Cardiac muscle cell (in vitro differentiated cells and primary cell): ENCODE measurements at places on chromosomes 5 and 9. TPM values are rescaled to one million over a fixed set of nuclear protein-coding genes. Genes with fewer than 3 reads are reported as not detected.

Gene LCN12
- total RNA-seq, result 5.0 and 11.4 TPM in 2 replicates

DNA sequence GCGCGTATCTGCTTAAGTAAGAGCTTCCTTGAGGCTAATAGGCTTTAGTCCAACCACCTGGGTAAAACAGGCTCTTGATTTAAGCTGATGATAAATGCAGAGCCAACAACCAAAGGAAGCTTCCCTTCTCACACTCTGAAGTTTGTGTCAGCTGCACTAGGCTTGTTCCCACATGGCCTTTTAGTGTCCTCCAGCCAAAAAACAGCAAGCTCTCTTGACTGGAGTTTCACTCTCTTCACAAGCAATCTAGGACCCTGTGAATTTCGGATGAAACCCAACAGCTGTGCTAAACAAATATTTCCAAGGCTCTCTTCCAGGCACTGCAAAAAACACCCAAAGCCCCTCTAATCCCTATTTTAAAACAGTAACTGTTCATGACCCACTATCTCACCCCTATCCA, 63.9 kb downstream of the SAXO1 start:
- DNase-seq, result no peak

DNA sequence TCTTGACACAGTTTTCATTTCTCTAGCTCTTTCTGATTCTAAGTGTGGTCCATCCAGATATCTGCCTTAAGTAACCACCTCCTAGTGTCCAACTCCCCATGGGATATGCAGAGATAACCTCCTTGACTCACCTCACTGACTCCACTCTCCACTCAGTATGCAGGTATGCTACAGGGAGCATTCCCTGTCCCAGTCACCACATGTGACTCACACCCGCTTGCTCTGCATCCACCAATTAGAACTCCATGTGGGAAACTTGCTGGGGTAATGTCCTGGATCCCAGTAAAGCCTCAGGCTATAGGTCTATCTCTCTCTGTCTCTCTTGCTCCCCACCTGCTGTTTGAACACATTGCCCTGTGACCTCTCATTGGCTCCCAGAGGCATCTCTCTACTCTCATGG, 563.9 kb downstream of the HTR1A start:
- DNase-seq, result no peak

Gene NR6A1
- 12.8 and 19.8 TPM in 2 replicates for total RNA-seq

GRCh38 chr9:123796094-123796493, 133.8 kb downstream of the DENND1A start:
- no peak for DNase-seq

GRCh38 chr5:22250528-22250927, 602.6 kb downstream of the CDH12 start:
- no peak for DNase-seq

DNA sequence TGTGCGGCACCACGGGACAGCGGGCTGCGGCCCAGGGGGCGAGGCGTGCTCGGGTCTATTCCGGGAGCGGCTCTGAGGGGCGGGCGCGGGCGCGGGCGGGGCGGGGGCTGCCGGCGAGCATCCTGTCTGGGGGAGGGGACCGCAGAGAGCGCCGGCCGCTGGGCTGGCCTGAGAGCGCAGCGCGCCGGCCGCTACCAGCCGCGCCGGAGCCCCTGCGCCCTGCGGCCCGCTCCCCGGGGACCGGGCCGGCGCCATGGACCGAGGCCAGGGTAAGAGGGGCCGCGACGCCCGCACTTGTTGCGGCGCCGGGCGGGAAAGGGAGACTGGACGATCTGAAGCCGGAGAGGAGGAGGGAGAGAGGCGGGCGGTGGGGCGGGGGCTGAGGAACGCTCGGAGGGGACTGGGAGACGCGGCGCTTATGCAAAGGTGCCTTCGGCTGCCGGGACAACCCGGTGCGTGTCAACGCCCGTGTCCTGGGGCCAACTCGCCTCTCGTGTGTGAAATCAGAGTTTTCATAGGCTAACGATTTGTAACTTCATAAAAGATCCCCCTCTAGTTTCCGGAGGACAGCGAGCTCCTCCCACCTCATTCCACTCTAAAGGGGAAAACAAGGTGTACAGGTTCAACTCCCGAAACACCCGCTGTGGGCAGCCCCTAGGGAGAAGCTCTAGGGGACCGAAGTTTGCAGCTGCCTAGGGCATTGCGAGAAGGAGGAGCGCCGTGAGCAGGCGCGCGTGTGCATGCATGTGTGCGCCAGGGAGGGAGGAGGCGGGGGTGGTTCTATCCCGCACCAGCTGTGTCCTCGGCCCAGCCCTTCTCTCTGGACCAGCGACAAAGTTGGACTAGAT, at the start of gene AFAP1L1:
TSS of gene AFAP1L1 (plus strand) at position 144 of the 848 bp plus-strand sequence. CDS start at position 254, 110 bp downstream.
- peak; percentile 79 for DNase-seq
